GM12891 (cell line): ENCODE measurements at places on chromosomes 11 and 22.

DNA sequence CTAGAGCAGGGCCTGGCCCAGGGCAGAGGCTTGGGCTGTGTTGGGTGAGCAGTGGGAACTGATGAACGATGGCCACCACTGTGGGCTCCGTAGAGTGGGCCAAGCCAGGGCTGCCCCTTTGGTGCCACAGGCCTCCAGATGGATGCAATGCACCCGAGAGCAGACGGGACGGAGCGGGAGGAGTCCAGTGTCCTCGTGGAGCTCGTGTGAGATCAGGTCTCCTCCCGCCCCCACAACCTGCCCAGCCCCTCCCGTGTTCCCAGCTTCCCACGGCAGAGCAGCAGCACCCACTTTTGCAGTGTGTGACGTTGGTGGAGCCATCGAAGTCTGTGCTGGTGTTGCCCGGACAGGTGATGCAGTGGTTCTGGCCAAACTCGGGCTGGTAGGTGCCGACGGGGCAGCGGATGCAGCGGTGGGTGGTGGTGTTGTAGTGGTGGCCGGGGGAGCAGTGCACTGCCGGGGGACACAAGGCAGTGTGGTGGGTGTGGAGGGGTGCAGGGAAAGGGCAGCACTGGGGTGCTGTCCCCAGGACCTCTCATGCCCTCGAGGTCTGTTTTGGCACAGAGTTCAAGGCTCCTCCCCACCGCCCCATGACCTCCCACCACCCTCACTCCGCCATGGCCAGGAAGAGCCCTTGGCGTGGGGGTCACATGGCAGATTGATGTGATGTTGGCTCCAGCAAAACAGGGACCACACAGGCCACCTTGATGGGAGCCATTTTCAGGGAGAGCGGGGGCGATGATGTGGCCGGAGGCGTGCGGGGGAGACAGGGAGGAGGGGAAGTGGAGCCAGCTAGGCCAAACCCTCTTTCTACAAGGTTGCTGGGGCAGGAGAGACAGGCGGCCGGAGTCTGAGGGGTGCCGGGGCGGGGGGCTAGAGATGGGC is 23.9 kb upstream of the TTLL12 start:
- DNase-seq: no peak

GRCh38 chr11:121958971-121959325 is 157.1 kb downstream of the BLID start:
- no peak for DNase-seq

- no peak for DNase-seq
Measured at GRCh38 chr11:4610258-4610935, 2.4 kb upstream of the TRIM68 start.

- DNase-seq: no peak
Measured at GRCh38 chr11:132610216-132610615, 922.1 kb downstream of the OPCML start.

- DNase-seq: no peak
Measured at GRCh38 chr11:71447791-71448256, 369 bp downstream of the DHCR7 start.

DNA sequence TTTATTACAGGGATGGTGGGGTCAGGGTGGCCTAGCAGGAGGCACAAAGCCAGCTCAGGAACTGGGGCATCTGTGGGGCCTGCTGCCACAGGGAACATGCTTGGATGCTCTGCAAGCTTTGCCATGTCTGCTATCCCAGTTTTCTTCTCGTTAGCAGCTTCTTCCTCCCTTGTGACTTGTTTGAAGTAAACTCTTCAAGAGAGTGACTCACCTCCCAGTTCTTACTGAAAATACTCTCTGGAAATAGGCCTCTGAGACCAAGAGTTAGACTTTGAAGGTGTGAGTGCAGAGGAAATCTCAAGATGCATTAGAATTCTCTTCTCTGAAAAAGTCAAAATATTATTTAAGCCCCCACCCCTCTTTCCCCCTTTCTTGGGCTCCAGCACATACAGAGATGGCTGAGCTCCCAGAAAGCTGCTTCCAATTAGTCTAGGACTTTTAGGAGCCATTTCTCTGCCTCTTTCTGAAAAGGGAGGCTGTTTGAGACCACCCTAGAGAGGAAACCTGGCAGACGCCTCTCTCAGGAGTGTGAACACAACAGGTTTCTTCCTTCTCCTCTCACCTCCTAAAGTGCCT is 15.1 kb downstream of the CWC15 start:
- DNase-seq: no peak

- DNase-seq: no peak
Measured at GRCh38 chr11:10894666-10895065, 36.8 kb upstream of the ZBED5 start.

- no peak for DNase-seq
Measured at GRCh38 chr11:103257360-103257759, 148.1 kb downstream of the DYNC2H1 start.

DNA sequence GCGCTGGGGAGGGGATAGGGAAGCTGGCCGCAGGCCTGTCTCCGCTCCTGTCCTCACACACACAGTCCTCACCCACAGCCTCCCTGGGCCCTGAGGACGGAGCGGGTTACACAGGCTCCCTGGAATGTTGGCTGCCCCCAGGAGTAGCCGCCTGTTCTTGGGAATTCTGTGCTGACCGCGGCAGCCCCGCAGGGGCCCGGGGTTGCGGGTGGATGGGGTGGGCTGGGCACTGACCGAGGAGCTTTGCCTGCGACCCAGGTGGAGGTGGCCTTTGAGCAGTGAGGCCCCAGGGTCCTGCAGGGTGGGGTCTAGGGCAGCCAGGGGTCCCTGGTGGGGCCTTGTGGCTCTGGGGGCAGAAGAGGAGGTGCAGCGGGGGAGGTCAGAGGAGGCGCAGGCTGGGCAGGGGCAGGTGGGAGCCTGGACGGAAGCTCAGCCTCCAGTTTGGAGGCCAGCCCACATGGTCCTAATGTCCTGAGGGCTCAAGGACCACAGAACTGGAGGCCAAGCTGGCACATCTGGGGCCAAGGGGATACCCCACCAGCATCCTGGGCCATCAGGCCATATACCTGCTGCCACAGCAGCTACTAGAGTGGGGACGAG is 6.6 kb upstream of the MRGPRG start:
- no peak for DNase-seq

- DNase-seq: peak; percentile 77
Measured at GRCh38 chr11:776561-777287, 563 bp downstream of the GATD1 start.

- no peak for DNase-seq
Measured at GRCh38 chr22:30893434-30894370, 74.9 kb downstream of the MORC2 start.

- DNase-seq: no peak
Measured at GRCh38 chr22:20569059-20570058, 61.9 kb downstream of the MED15 start.

DNA sequence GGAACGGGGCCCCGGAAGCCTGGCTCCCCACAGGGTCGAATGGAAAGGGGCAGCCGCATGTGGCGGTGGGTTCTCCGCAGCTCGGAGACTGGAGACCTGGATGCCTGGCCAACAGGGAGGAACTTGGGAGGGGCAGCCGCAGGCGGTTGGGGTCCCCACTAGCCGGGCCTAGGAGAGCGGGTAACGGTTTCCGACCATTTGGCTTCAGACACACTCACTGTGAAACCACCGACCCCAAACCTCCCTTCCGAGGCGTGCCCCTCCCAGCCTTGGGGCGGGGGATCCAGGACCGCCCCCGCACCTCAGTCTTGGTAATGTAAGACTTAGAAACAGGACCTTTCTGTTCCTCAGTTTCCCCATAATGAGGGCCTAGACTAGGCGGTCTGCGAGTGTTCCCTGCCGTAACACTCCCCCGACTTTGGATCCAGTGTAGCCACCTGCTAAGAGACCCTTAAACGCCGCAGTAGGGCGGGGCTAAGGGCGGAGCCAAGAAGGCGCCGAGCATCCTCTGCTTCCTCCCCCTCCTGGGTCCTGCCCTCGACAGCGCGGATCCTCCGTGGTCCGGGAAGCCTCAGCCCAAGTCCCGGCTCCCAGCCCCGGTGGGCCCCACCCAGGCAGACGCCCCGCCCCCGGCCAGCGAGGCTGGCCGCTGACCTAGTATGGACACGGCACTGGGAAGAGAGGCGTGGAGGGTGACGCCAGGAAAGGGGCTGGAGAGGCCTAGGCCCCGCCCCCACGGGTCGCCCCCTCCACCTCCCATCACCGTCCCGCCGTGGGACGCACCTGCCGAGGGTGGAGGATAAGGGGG is 1.8 kb upstream of the RASGRP2 start:
- DNase-seq: peak; percentile 82

DNA sequence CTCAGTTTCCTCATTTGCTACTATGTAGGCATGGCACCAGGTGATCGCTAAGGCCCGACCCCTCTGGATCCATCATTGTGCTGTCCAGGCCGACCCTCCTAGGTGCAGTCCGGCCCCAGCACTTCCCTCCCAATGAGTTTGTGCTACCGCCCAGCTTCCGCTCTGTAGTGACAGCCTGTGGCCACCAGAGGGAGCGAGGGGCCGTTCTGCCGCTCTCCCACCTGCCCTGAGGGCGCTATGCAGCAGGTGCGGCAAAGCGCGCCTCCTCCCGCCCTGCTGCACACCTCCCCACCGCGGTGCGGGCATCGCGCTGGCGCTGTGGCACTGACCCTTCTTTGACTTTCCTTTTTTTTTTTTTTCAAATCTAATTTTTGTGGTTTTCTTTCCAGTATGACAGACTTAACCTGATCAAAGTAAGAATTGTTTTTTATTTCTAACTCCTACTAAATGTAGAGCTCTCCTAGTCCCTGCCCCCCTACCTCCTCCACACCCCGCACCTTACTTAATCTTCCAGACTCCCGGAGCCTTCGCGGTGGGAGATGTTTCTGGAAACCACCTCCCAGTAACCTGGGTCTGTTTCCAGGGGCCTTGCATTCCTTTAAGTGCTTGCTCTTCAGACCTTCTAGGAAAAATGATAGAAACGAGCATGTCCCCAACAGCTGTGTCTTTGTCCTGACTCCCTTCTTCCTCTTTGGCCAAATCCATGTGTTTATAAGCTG is 73.7 kb downstream of the SCN3B start:
- peak; percentile 91 for DNase-seq

GRCh38 chr11:1026641-1027482 is 9.7 kb downstream of the MUC6 start:
- DNase-seq: no peak

DNA sequence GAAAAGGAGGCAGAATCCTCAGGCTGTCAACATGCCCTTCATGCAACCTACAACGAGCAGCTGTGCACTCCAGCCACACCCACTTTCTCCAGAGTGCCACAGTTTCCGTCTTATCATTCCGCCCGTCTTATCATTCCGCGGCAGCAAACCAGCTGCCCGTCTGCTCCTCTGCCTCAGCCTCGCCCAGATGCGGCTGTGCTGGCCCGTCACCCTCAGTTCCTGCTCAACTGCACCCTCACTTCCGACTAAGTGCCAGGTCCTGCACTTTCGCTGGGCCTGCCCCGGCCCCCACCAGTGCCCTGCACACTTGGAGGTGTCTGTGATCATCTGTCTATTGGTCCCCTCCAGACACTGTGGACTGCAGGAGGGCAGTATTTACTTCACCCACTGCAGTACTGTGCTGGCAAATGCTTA is 43.7 kb downstream of the MICAL3 start:
- DNase-seq: peak; percentile 43

- no peak for DNase-seq
Measured at GRCh38 chr11:86152006-86152862, 83.3 kb upstream of the PICALM start.

- no peak for DNase-seq
Measured at GRCh38 chr11:65695459-65696241, 16.4 kb upstream of the KAT5 start.

- no peak for DNase-seq
Measured at GRCh38 chr11:47183969-47184368, 2.3 kb downstream of the PACSIN3 start.

GRCh38 chr11:79198898-79199250 is 242.0 kb downstream of the TENM4 start:
- no peak for DNase-seq

- no peak for DNase-seq
Measured at GRCh38 chr11:68838572-68838964, 3.1 kb downstream of the CPT1A start.

DNA sequence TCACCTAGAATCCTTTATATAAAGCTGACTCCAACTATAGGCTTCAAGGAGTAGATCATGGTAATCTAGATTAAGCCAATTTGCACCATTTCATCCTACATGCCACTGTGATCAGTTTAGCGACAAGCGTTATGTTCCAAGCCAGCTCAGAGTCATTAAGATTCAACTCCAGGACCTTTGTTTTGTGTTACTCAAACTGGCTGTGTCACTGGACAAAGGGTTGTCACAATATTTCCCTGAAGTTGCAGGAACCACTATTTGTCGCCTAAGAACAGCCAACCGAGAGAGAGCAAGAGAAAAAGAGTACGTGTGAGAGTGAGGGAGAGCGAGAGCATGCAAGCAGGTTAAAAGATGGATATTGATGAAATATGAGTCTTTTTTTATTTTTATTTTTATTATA is 104.8 kb downstream of the USP35 start:
- no peak for DNase-seq

DNA sequence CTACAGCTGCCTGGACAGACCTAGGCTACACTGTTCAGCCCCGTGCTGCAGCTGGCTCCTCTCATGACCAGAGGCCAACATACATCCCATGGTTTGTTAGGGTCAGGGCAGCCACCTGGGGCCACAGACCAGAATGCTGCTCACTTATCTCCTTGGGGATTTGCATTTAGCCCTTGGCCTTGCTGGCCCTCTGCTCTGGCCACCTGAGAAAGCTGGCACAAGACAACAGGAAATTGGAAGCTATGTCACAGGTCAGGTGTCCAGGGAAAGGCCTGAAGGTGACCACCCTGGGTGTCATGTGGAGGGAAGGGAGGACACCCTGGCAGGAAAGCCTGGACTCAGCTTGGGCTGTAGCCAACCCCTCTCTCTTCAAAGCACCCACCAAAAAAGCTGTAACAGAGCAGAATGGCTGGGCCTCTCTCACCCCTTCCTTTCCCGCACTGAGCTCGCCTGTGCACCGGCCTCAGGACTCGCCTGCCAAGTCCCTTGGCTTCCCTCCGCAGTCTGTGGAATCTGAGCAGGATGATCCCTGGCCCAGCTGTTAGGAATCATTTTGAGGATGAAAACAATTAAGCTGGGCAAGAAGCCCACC is 86.3 kb downstream of the SNX19 start:
- DNase-seq: no peak

DNA sequence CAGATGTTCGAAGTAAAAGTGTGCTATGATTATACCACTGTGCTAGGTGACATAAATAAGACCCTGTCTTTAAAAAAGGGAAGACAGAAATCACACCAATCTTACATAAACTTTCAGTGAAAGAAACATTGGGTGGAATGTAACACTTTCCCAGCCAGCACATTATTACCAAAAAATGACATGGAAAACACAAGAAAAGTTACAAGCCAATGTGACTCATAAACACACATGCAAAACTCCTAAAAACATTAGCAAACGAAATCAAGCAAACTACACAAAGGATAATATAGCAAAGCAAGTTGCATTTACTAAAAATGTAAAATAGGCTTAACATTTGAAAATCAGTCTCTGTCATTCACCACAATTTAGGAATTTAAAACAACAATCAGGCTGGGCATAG is 47.0 kb downstream of the SBF2 start:
- DNase-seq: no peak

DNA sequence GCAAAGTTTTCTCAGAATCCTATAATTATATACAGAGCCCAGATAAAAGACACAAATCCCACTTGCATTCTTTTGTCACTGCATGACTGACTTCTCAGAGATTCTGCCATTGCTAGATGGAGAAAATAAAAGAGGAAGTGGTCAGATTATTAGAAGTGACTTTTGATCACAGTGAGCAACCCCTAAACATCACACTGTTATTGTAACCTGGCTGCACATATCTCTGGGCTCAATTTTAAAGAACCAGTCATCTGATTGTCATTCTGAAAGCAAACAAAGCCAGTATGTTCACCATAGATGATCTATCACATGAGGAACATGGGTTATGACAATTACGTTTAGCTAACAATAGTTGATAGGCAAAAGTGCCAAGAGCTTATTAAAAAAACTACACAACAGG is 47.8 kb downstream of the COPB1 start:
- DNase-seq: no peak

GRCh38 chr11:10109806-10110205 is 184.2 kb downstream of the SBF2 start:
- no peak for DNase-seq
